ENCODE measurements at places on chromosomes 5 and 9. TPM values are rescaled to one million over a fixed set of nuclear protein-coding genes. Genes with fewer than 3 reads are reported as not detected.

Gene GLRA1
- not detected for total RNA-seq

Gene TBCA
- total RNA-seq, result 180 TPM

Gene SLC6A7
- not detected for total RNA-seq

Gene PCDHGB4
- total RNA-seq, result 19.5 TPM

Gene LHX6
- total RNA-seq, result 32.0 TPM

Gene ASPN
- total RNA-seq, result not detected

Gene SLC36A3
- not detected for total RNA-seq

Gene PTGER4
- 55.1 TPM for total RNA-seq

Gene RGS7BP
- 24.1 TPM for total RNA-seq

Gene ANGPTL2
- total RNA-seq, result 25.5 TPM

Gene PCDHGB2
- total RNA-seq, result 4.7 TPM

Gene HDHD3
- 8.5 TPM for total RNA-seq

Gene TMEM252
- not detected for total RNA-seq

Gene HRH2
- total RNA-seq, result 0.06 TPM

Gene ITGA2
- 50.5 TPM for total RNA-seq

Gene TMC1
- 0.82 TPM for total RNA-seq

Gene PCDH12
- total RNA-seq, result 67.3 TPM

Gene FAM169A
- total RNA-seq, result 1.3 TPM

Gene GPR21
- total RNA-seq, result 1.1 TPM

Gene SEMA5A
- 5.4 TPM for total RNA-seq

Gene SLC34A3
- total RNA-seq, result not detected

Gene HK3
- total RNA-seq, result not detected

Gene EMB
- total RNA-seq, result 4.7 TPM

Gene ALDOB
- total RNA-seq, result not detected
